ENCODE measurements at places on chromosomes 11 and 22.
A peak's percentile ranks its signal among the peaks of the same experiment; 100 is the strongest.

GRCh38 chr11:77418155-77418970, 55.5 kb downstream of the PAK1 start:
- H3K27ac ChIP-seq: no peak overlapping the region
- no peak for ATAC-seq
- H3K4me3 ChIP-seq: no peak overlapping the region
- H3K27me3 ChIP-seq: peaks cover 4% of the 10 kb centered on the region
- peaks cover 3% of the 10 kb centered on the region for H3K4me1 ChIP-seq

- H3K27ac ChIP-seq: no peak overlapping the region
Measured at GRCh38 chr11:89381094-89381493, 110.1 kb downstream of the NOX4 start.

DNA sequence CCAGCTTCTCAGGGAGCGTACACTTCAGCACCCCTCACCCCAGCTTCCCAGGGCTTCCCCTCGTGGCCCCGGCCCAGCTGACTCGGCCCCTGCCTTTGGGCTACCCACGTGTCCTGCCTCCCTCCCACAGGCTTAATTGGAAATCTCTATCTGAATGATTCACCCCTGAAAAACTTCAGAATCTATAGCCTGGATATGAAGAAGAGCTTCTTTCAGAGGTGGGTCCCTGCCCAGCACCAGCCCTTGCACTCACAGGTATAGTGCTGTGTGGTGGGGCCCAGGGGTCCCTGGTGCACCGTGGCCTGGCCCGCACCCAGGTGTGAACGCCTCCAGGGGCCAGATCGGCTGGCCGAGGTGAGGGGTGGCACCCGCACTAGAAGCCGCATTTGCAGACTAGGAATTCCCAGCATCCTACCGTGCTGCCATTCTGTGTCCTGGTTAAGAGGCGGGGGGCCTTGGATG, 38.4 kb downstream of the B3GAT1 start:
- no peak overlapping the region for H3K27ac ChIP-seq
- no peaks in the 10 kb centered on the region for H3K4me1 ChIP-seq
- no peak overlapping the region for H3K4me3 ChIP-seq
- H3K27me3 ChIP-seq: no peaks in the 10 kb centered on the region

- peak; percentile 37 for ATAC-seq
- H3K27ac ChIP-seq: peak overlapping the region; percentile 98
Measured at GRCh38 chr22:30422481-30423300, 2.9 kb upstream of the MTFP1 start.

DNA sequence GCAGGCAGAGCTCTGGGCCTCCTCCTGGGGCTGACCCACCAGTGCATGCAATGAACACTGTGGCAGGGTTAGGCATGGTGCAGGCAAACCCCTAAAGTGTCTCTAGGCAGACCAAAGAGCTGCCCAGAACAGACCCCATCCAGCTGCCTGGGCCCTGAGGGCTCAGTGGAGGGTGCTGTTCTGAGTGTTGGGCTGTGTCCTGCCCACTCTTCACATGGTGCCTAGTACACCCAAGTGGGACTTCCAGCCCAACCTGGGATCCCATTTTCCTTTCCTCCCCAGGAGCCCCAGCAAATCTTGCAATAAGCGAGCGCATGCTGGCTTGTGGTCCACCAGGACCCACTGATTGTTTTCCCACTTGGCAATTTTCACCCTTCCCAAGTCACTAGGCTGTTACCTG, 26.4 kb downstream of the ARVCF start:
- H3K27me3 ChIP-seq: peaks cover 6% of the 10 kb centered on the region
- peaks cover 6% of the 10 kb centered on the region for H3K4me1 ChIP-seq
- H3K36me3 ChIP-seq: no peaks in the 10 kb centered on the region

DNA sequence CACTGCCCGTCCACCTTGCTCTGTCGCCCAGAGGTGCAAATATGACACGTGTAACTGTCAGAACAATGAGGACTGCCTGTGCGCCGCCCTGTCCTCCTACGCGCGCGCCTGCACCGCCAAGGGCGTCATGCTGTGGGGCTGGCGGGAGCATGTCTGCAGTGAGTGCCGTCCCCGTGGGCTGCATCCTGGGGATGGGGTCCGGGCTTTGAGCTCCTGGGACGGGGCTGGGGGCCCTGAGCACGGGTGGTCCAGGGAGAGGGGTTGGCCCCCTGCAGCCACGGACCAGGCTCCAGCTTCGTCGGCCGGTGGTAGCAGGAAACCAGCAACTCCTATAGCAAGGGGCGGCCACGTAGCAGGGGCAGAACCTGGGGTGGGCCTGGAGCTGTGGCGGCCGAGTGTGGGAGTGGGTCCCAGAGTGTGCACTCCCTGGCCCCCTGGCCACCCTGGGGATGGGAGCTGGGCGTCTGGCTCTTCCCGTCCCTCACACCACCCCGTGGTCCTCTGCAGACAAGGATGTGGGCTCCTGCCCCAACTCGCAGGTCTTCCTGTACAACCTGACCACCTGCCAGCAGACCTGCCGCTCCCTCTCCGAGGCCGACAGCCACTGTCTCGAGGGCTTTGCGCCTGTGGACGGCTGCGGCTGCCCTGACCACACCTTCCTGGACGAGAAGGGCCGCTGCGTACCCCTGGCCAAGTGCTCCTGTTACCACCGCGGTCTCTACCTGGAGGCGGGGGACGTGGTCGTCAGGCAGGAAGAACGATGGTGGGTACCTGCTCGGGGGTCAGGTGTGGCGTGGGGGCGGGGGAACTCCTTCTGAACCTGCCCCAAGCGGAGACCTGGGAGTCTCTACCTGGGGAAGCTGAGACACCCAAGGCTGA, 10.1 kb downstream of the MUC2 start:
- H3K4me3 ChIP-seq: no peak overlapping the region
- H3K27ac ChIP-seq: no peak overlapping the region
- H3K36me3 ChIP-seq: no peaks in the 10 kb centered on the region
- H3K4me1 ChIP-seq: no peaks in the 10 kb centered on the region

GRCh38 chr22:49106842-49107152, 720.9 kb downstream of the BRD1 start:
- H3K27me3 ChIP-seq: peaks cover 26% of the 10 kb centered on the region
- no peak for ATAC-seq
- H3K36me3 ChIP-seq: no peaks in the 10 kb centered on the region

DNA sequence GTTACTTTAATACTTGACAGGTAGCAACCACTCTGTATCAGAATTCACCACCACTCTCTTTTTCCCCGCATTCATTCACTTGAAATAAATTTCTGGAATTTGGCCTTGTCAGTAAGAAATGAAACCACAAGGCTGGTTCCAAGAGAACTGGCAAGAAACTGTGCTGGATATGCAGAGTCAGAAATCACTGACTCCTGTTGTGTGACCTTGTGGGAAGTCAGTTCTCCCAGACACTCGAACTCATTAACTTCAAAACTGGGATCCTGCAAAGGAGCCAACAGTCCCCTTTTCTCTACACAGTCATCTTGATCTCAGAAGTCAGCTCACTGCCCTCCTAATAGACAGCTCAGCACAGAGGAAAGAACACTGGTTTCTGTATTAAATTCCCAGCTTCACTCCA, 142.7 kb downstream of the LRRC4C start:
- no peaks in the 10 kb centered on the region for H3K27me3 ChIP-seq
- ATAC-seq: no peak
- no peaks in the 10 kb centered on the region for H3K4me1 ChIP-seq
- no peak overlapping the region for H3K27ac ChIP-seq
- no peaks in the 10 kb centered on the region for H3K36me3 ChIP-seq

- H3K4me1 ChIP-seq: no peaks in the 10 kb centered on the region
- no peak overlapping the region for H3K27ac ChIP-seq
- ATAC-seq: no peak
- no peak overlapping the region for H3K4me3 ChIP-seq
- no peaks in the 10 kb centered on the region for H3K27me3 ChIP-seq
Measured at GRCh38 chr11:111347723-111348115, 31.4 kb downstream of the POU2AF1 start.

- peak; percentile 52 for ATAC-seq
- H3K27me3 ChIP-seq: no peaks in the 10 kb centered on the region
- no peaks in the 10 kb centered on the region for H3K36me3 ChIP-seq
- H3K27ac ChIP-seq: no peak overlapping the region
Measured at GRCh38 chr22:38824585-38824984, 19.2 kb downstream of the NPTXR start.

Measured in activated T-helper 17 cell treated with anti-CD3 and anti-CD28 coated beads, Interleukin-2, amount 50 U/mL, for 72 hours (primary cell).